ENCODE measurements at places on chromosomes 7 and 10. TPM values are rescaled to one million over a fixed set of nuclear protein-coding genes. Genes with fewer than 3 reads are reported as not detected.

The FAM25G gene
- total RNA-seq: not detected

The GNGT1 gene
- not detected for total RNA-seq

The SORBS1 gene
- 5.0 TPM for total RNA-seq

The ZNF511 gene
- total RNA-seq: 28.1 TPM

The SPDYE6 gene
- total RNA-seq: not detected

The FAM180A gene
- total RNA-seq: not detected

The SFMBT2 gene
- total RNA-seq: 19.4 TPM

The CYP2C9 gene
- not detected for total RNA-seq

The CLRN3 gene
- not detected for total RNA-seq

DNA sequence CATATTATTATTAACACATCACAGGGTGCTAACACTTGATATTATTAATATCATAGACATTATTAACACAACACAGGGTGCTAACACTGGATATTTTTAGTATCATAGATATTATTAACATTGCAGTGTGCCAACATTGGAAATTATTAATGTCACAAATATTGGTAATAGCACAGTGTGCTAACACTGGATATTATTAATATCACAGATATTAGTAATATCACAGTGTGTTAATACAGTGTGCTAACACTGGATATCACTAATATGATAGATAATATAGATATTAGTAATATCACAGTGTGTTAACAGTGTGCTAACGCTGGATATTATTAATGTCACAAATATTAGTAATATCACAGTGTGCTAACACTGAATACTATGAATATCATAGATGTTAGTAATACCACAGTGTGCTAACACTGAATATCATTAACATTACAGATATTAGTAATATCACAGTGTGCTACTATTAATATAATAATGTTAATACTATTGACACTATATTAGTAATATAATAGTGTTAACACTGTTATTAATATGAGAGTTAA is 1.6 kb upstream of the TMEM225B start:
- H3K27me3 ChIP-seq: no peaks in the 10 kb centered on the region
- no peaks in the 10 kb centered on the region for H3K36me3 ChIP-seq
- H3K4me1 ChIP-seq: no peaks in the 10 kb centered on the region
- no peak overlapping the region for H3K27ac ChIP-seq

GRCh38 chr7:69768986-69769595 is 170.8 kb downstream of the AUTS2 start:
- no peaks in the 10 kb centered on the region for H3K27me3 ChIP-seq
- H3K27ac ChIP-seq: no peak overlapping the region
- no peaks in the 10 kb centered on the region for H3K4me1 ChIP-seq
- H3K4me3 ChIP-seq: no peak overlapping the region
- DNase-seq: no peak

DNA sequence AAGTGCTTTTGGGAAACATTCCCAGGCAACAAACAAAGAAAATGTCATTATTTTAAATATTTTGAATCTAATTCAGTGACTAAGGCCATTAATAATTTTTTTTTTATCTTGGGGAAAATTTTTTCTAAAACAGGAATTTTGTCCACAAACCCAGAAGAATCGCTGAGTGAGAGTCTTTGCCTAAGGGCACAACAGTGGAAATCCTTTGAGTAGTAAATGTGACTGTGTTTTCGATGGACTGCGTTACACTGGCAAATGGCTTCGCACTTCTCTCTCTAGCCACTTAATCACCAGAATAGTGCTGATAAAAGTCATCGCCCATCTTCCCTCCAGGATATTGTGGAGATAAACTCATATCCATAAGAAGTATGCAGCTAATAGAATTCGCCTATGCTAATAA is 430.3 kb upstream of the AKR1E2 start:
- H3K27me3 ChIP-seq: peaks cover 8% of the 10 kb centered on the region
- peaks cover 2% of the 10 kb centered on the region for H3K36me3 ChIP-seq
- no peak overlapping the region for H3K4me3 ChIP-seq
- no peak for DNase-seq

GRCh38 chr7:25002786-25003185 is 22.8 kb upstream of the OSBPL3 start:
- H3K27me3 ChIP-seq: no peaks in the 10 kb centered on the region
- no peak overlapping the region for H3K27ac ChIP-seq
- H3K4me3 ChIP-seq: no peak overlapping the region
- no peak for DNase-seq
- H3K36me3 ChIP-seq: peaks cover 1% of the 10 kb centered on the region
- H3K4me1 ChIP-seq: no peaks in the 10 kb centered on the region

DNA sequence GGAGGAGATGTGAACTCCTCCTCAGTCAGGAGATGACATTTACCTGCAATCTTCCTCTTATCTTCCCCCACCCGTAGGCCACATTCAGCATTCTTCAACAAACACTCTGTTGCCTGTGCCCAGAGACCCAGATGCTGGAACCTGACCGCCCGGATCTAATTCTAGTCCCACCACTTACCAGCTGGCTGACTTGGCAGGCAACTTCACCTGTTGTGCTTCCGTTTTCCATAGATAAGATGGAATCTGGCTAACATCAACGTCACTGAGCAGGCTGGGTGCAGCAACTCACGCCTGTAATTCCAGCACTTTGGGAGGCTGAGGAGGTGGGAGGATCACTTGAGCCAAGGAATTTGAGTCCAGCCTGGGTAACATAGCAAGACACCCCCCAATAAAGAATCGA is 21.3 kb upstream of the FXYD4 start:
- peaks cover 15% of the 10 kb centered on the region for H3K4me1 ChIP-seq
- no peaks in the 10 kb centered on the region for H3K36me3 ChIP-seq
- no peak overlapping the region for H3K4me3 ChIP-seq

DNA sequence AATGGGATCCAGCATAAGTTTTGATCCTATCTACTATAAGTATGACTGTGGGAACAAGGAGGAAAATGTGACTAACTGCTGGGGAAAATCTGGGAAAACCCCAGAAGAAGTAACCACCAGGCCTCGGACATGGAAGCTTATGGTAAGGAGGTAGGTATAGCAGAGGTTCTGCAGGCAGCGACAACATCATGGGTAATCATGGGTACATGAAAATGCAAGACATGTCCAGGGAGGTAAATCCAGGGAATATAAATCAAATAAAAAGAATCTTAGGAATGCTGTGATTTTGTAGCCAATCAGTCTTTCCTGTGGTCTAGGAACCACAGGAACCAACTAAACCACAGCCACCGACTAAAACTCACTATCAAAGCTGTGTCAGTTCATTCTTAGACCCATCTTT is 168.3 kb upstream of the NPY start:
- H3K4me3 ChIP-seq: no peak overlapping the region
- no peaks in the 10 kb centered on the region for H3K4me1 ChIP-seq
- DNase-seq: no peak
- H3K27me3 ChIP-seq: peaks cover 32% of the 10 kb centered on the region
- H3K36me3 ChIP-seq: no peaks in the 10 kb centered on the region

GRCh38 chr7:141118767-141119166 is 44.9 kb downstream of the TMEM178B start:
- no peaks in the 10 kb centered on the region for H3K4me1 ChIP-seq
- no peaks in the 10 kb centered on the region for H3K36me3 ChIP-seq
- H3K27me3 ChIP-seq: peaks cover 32% of the 10 kb centered on the region

GRCh38 chr10:46308666-46309450 is 22.1 kb downstream of the ANTXRL start:
- H3K4me3 ChIP-seq: no peak overlapping the region
- H3K27ac ChIP-seq: no peak overlapping the region
- H3K27me3 ChIP-seq: peaks cover 12% of the 10 kb centered on the region

DNA sequence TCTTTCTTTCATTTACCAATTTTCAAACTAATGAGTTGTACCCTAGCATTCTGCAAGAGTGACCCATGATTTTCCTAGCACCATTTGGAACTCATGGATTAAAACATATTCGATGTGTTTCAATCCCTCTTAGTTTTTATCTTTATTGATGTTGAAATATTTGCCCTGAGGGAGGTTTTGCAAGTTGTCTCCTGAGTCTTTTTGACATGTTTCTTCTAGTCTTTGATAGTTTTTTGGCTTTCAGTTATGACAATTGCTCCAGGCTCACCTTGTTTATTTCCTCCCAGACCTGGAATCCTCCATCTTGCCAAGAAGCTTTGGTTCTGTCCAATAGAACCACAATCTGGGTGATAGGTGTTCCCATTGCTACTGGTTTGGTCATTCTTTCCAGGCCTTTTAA is 327.8 kb downstream of the WDR11 start:
- H3K27ac ChIP-seq: no peak overlapping the region
- H3K27me3 ChIP-seq: no peaks in the 10 kb centered on the region
- H3K4me1 ChIP-seq: no peaks in the 10 kb centered on the region
- no peak for DNase-seq
- H3K36me3 ChIP-seq: no peaks in the 10 kb centered on the region
- H3K4me3 ChIP-seq: no peak overlapping the region

DNA sequence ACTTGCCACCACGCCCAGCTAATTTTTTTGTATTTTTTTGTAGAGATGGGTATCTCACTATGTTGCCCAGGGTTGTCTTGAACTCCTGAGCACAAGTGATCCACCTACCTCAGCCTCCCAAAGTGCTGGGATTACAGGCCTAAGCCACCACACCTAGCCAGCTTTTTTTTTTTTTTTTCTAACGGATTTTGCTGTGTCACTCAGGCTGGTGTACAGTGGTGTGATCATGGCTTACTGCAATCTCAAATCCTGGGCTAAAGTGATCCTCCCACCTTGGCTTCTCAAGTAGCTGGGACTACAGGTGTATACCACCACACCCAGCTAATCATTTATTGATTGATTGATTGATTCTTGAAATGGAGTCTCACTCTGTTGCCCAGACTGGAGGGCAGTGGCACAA is 106.0 kb upstream of the TRIM24 start:
- no peaks in the 10 kb centered on the region for H3K36me3 ChIP-seq
- DNase-seq: no peak
- H3K4me1 ChIP-seq: no peaks in the 10 kb centered on the region
- H3K27ac ChIP-seq: no peak overlapping the region
- H3K4me3 ChIP-seq: no peak overlapping the region
- no peaks in the 10 kb centered on the region for H3K27me3 ChIP-seq

DNA sequence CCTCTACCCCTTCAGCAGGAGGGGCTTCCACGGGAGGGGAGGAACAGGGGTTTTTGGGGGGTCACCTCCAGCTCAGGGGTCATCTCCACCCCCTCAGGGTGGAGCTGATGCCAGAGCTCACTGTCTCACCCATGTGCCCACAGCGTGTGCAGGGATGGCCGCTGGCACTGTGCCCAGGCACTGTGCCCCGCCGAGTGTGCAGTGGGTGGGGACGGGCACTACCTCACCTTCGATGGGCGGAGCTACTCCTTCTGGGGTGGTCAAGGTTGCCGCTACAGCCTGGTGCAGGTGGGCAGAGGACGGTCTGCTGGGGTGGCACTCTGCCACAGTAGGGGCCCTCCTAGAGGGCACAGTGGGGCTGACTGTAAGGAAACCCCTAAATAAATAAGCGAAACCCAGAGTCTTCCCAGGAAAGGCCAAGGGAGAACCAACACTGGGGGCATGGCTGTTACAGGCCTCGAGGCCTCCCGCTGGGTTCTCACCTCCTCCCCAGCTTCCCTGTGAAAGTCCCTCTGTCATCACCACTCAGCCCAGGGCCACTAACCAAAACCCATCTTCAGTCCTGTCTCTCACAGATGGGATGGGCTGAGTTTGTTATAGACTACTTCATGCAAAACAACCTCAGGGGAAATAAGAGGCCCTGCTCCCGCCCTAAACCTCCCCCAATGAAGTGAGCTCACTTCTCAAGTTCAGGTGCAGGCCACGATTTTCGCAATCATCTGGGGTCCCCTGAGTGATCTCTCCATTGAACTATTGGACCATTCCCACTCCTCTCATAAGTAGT is 7.4 kb upstream of the ZNF467 start:
- H3K27ac ChIP-seq: no peak overlapping the region
- H3K36me3 ChIP-seq: no peaks in the 10 kb centered on the region
- H3K27me3 ChIP-seq: no peaks in the 10 kb centered on the region
- DNase-seq: no peak
- peaks cover 5% of the 10 kb centered on the region for H3K4me1 ChIP-seq

DNA sequence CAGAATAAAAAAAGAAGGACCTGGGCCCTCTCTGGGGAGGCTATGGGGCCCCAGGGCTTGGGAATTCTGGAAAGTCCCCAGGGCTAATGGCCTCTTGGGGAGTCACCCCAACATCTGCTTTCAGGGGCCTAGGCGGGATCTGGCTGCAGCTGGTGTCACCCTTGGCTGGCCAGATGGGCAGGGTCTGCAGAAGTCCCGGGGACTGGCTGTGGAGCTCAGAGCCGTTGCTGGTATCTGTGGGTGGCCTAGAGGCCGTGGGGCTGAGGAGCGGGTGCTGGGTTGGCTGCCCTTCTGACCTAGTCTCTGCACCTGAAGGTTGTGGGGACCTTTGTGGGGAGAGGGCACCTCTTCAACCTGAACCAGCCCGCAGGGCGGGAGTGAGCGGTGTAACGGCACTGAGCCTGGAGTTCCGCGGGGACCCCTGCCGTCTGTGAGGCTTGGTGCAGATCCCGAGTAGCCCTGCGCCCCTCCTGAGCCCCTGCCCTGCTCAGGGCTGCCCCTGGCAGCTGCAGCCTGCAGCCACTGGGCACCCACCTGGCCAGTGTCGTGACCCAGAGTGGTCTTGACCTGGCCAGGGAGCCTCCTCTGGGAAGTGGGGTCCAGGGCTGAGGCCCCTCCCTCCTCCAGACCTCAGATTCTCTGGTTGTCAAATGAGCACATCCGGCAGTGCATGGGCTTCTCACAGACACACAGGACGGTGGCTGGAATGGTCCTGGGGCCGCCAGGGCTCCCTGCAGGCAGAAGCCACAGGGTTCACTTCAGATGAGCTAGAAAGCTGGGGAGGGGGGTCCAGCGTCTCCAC is 51.5 kb downstream of the UNCX start:
- H3K4me1 ChIP-seq: no peaks in the 10 kb centered on the region
- no peak overlapping the region for H3K27ac ChIP-seq
- DNase-seq: no peak
- no peak overlapping the region for H3K4me3 ChIP-seq
- H3K36me3 ChIP-seq: no peaks in the 10 kb centered on the region

GRCh38 chr7:144584726-144585125 is 181.2 kb upstream of the NOBOX start:
- DNase-seq: no peak
- no peak overlapping the region for H3K4me3 ChIP-seq
- H3K36me3 ChIP-seq: peaks cover 15% of the 10 kb centered on the region
- no peaks in the 10 kb centered on the region for H3K4me1 ChIP-seq

DNA sequence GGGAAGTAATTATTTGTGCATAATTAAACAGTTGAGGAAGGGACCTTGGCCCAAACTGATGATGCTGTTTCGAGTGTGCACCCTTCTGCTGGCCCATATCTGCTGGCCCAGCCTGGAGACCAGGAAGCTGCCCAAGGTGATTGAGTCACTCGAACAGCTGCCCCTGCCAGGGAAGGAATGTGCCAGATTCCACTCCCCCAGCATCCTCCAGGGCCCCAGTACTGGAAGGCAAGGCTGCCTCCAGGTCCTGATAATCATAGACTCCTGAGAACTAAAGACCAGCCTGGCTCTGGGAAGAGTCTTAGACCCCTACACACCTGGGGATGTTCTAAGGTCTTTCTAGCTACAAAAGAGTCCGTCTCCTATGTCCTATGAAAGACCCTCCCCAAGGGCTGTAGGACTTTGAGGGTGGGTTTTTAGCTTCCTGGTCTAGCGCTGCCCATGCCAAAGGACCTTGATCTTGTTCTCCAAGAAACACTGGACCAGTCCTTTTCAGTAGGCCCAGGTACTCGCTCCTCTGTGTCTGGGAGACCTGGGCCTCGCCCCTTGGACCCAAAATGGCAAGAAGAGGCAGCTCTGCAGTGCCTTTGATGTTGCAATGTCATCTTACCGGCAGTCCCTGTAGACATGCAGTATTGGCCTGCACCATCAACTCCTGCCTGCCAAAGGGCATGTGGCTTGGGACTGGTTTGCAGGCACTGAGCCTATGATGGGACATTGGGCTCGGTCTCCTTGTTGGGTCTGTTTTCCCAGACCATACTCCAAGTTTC is 103.2 kb upstream of the GPR26 start:
- H3K27me3 ChIP-seq: peaks cover 55% of the 10 kb centered on the region
- H3K36me3 ChIP-seq: peaks cover 2% of the 10 kb centered on the region
- H3K4me1 ChIP-seq: peaks cover 5% of the 10 kb centered on the region
- DNase-seq: no peak
- H3K27ac ChIP-seq: no peak overlapping the region

Data from T-helper 17 cell (primary cell).